NCI-H524 treated with DMSO at 0.1 percent for 48 hours (cell line): ENCODE measurements at places on chromosomes 6 and 20.

DNA sequence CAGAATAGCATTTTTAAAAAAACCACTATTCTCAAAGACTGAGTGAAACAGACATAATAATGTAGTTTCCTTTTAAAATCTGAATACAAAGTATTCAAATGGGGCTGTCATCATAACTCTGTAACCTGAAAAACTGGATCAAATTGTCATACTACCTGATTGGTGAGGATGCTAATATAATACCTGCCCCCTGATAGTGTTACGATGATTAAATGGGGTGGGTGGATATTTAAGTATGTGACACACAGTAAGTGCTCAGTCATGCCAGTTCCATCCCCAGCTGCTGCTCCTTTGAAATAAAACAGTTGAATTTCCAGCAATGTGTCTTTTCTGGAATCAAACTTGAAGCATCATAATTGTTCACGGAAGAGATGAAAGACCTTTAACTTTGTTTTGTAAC, 8.9 kb downstream of the HTR1B start:
- DNase-seq: no peak

DNA sequence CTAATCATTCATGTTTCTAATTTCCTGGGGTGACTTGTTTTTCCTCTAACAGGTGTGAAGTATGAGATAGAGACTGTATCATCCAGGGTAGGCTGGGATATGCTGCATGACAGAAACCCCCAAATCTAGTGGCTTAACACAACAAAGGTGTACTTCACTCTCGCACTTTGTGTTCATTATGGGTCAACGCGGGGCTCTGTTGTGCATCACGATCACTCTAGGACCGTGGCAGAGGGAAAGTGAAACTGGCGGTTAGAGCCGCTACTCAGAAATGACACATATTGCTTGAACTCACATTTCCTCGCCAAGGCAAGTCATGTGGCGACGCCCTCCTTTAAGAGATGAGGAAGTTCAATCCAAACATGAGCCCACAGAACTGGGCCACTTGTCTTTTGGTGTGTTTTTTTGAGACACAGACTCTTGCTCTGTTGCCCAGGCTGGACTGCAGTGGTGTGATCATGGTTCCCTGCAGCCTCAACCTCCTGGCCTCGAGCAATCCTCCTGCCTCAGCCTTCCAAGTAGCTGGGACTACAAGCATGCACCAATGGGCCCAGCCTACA, 41.3 kb downstream of the PCNA start:
- no peak for DNase-seq

DNA sequence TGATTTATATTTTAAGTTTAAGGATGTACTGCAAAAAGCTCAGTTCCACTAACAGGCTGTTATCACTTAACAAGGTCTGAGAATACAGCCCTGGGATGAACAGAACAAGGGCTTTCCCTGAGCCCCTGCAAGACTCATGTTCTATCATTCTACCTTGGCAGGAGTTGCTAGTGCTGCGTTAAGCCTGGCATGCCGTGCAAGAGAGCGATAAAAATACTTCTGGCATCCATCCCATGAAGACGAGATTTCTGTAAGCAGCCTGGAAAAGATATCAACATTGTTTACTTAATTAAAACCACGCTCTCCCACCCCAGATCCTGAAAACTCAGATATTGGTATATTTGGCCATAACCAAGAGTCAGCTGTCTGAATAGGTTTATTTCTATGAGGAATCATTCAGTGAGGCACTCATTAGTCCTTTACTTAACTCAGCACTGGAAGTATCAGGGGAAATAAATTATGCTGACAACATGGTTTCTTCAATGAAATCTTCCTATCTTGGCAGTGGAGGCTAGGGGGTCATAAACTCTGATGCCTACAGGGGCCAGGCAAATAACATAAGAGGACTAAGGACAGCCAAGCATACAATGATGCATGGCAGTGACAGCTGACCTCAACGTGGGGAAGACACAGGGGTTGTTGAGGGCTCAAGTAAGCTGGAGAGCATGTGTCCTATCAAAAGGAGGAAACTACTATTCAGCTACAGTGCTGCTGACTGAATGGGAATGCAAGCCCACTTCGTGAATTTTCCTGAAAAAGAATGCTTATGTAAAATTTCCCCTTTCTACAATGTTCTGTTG, 37.6 kb upstream of the LYRM2 start:
- DNase-seq: no peak

- DNase-seq: no peak
Measured at GRCh38 chr6:105769197-105769596, 316.9 kb upstream of the PRDM1 start.

- no peak for DNase-seq
Measured at GRCh38 chr6:25312703-25313102, 33.5 kb downstream of the CARMIL1 start.

DNA sequence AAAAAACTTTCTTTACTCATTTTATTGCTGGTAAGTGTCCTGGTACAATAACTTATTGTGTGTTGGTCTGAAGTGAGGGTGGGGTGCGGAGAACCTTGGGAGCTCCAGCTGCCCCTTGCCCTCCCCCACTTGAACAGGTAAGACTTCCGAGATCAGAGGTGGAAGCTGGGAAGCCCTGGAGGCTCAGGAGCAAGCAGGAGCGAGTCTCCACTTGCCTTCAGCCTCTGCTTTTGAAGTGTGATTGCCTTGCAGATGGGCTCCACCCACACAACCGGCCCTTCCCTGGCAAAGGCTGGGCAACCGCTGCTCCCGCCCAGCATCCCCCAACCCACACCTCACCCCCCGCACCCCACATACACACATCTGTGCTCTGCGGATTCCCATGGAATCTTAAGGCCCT, 179.6 kb downstream of the TFAP2C start:
- DNase-seq: no peak

DNA sequence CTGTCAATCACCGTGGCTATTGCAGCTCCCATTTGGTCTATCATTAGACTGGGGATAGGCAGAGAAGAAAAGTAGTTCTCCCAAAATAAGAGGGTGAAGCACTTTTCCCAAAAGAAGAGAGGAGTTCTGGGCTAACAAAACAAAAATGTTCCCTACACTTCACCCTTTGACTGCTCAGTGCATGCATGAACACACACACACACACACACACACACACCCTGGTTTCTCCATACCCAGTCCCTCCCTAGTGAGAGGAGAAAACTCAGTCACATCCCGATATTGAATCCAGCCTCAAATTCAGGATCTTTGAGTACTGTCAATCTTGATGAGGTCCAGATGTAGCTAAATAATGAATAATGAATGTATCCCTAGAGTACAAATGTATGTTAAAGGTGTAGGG, 4.6 kb upstream of the TBPL1 start:
- no peak for DNase-seq

GRCh38 chr6:148998704-148999103, 251.9 kb downstream of the UST start:
- no peak for DNase-seq

- DNase-seq: no peak
Measured at GRCh38 chr6:56827908-56828649, 126.8 kb upstream of the BEND6 start.

DNA sequence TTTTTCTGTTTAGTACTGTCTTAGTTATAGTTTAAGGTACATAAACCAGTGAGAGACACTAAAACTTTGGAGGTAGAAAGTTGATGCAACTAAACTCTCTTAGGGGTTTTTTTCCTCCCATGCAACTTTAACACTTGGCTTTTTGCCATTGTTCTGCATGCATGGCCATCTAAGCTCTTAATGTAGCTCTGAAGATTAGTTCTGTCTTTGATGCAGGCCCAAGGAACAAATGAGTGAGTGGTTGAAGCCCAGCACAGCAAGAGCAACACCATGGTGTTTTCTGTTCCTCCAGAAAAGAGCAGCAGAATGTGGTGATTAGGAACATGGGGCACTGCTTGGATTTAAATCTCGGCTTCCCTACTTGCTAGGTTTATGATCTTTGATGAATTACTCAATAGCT, 89.3 kb downstream of the L3MBTL3 start:
- DNase-seq: no peak

GRCh38 chr6:89862273-89862672, 32.0 kb upstream of the GJA10 start:
- no peak for DNase-seq

- DNase-seq: peak; percentile 38
Measured at GRCh38 chr6:15389765-15390723, 144.2 kb downstream of the JARID2 start.

DNA sequence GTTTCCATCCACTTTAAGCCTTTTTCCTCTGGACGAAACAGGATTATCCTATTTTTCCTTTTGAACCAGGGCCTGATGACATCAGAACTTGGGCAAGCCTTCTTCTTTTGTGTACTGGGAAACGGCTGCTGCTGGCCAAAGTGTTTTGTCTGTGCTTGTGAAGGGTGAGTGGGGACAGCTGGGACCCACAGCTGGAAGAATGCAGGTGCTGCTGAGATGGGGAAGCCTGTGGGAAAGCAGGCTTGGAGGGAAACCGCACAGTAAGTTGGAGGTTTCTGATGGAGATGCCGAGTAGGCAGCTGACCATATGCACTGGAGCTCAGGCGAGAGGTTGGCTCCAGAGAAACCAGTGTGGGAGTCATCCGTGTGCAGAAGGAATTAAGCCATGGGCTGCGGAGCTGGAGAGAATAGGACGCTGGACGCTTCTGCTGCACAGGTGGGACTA, 8.5 kb upstream of the PSMG4 start:
- no peak for DNase-seq

GRCh38 chr6:154993710-154994109, 1.4 kb upstream of the TIAM2 start:
- no peak for DNase-seq

GRCh38 chr20:24789877-24790276, 159.2 kb upstream of the CST7 start:
- DNase-seq: no peak

- DNase-seq: no peak
Measured at GRCh38 chr6:146883640-146884531, 285.1 kb downstream of the ADGB start.

DNA sequence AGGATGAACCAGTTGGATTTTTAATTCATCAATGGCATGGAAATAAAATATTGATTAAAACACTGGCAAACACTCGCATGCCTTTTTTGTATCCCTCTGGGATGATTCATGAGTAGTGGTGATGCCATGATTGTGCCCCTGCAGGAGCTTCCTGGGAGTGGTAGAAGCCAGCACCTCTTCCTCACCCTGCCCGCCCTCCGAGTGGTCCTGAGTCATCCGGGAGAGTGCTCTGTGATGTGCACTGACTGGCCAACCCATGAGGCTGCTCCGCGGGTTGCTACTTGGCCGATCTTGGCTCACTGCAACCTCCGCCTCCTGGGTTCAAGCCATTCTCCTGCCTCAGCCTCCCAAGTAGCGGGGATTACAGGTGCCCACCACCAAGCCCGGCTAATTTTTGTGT, 27.4 kb downstream of the GJA10 start:
- DNase-seq: no peak

- no peak for DNase-seq
Measured at GRCh38 chr20:61556111-61556510, 304.1 kb downstream of the CDH4 start.

GRCh38 chr20:37734228-37734985, 40.6 kb downstream of the CTNNBL1 start:
- peak; percentile 97 for DNase-seq

DNA sequence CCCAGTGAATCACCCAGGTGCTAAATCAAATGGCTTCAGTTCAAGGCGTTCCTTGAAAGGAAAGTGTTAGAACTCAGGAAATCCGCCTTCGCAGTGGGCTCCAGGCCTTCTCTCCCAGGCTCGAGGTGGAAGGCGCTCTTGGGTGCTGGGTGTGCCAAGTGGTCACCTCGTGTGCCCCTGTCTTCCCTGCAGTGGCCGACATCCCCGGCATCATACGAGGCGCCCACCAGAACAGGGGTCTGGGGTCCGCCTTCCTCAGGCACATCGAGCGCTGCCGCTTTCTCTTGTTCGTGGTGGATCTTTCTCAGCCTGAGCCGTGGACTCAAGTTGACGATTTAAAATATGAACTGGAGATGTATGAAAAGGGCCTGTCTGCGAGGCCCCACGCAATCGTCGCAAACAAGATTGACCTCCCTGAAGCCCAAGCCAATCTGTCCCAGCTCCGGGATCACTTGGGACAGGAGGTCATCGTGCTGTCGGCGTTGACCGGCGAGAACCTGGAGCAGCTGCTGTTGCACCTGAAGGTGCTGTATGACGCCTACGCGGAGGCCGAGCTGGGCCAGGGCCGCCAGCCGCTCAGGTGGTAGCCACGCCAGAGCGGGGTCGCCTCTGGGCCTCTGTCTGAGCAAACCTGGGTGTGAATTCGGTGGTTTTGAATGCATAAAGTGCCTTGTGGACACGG, 17.8 kb downstream of the MTG2 start:
- DNase-seq: no peak

- no peak for DNase-seq
Measured at GRCh38 chr6:157763904-157764177, 59.2 kb upstream of the SNX9 start.
